ENCODE measurements at places on chromosomes 6 and 20.

- DNase-seq, result no peak
These were observed 45.3 kb downstream of the CLIC5 start for GRCh38 chr6:45970326-45970725.

- DNase-seq, result no peak
These were observed 60.1 kb downstream of the SEL1L2 start for GRCh38 chr20:13930281-13930680.

DNA sequence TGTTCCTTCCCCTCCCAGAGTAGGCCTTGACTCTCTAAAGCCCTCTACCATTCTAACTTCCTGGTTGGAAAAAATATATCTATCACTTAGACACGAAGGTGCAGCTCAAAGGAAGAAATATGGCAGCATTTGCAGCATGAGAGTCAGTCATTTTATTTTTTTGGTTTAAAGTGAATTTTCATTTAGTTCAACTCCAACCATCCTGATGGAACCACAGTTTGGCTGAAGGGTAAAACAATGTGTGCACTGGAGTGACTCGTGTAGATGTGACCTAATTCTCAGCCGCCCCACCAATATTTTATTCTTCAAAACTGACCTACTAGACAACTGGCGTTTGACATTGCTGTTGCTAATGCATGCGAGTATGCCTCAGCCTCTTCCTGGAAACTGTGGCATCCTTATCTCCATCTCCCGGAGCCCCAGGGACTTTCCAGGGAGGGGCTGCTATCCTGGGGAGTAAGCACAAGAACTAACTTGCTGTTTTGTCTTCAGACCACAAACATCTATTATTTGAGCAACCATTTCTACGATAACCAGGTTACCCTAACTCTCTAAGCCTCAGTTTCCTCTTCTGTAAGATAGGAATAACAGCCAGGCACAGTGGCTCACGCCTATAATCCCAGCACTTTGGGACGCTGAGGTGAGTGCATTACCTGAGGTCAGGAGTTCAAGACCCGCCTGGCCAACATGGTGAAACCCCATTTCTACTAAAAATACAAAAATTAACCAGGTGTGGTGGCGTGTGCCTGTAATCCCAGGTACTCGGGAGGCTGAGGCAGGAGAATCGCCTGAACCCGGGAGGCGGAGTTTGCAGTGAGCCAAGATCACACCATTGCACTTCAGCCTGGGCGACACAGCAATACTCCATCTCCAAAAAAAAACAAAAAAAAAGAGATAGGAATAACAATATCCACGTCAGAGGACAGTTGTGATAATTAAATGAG lies 148.7 kb upstream of the JARID2 start:
- no peak for DNase-seq

DNA sequence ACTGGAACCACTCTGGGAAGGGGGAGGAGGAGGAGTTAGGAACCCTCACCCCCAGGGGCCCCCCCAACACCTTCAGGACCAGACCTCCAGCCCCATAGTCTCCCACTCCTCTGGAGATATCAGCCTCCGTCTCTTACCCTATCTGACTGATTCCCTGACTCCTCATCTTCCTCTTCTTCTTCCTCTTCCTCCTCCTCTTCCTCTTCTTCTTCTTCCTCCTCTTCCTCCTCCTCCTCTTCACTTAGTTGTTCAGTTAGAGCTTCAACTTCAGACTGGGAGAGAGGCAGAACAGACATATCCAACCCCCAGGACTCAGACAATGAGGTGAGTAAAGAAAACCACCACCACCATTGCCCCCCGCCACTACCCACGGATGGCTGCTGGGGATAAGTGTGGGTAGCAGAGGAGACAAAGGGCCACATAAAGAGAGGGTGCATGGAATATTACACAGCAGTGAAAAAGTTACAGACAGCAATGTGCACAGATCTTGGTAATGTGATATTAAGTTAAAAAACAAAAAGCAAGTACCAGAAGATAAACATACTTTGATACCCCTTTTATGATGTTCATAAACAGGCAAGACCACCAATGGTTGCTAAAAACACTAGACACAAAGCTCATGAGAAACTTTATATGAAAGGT lies 8.0 kb downstream of the EHMT2 start:
- DNase-seq, result no peak

- no peak for DNase-seq
These were observed 138.2 kb downstream of the TENT5A start for GRCh38 chr6:81614292-81614691.

GRCh38 chr6:52662031-52662430 lies 8.9 kb upstream of the TMEM14A start:
- DNase-seq, result no peak

GRCh38 chr6:76014626-76015530 lies 57.6 kb downstream of the IMPG1 start:
- no peak for DNase-seq

DNA sequence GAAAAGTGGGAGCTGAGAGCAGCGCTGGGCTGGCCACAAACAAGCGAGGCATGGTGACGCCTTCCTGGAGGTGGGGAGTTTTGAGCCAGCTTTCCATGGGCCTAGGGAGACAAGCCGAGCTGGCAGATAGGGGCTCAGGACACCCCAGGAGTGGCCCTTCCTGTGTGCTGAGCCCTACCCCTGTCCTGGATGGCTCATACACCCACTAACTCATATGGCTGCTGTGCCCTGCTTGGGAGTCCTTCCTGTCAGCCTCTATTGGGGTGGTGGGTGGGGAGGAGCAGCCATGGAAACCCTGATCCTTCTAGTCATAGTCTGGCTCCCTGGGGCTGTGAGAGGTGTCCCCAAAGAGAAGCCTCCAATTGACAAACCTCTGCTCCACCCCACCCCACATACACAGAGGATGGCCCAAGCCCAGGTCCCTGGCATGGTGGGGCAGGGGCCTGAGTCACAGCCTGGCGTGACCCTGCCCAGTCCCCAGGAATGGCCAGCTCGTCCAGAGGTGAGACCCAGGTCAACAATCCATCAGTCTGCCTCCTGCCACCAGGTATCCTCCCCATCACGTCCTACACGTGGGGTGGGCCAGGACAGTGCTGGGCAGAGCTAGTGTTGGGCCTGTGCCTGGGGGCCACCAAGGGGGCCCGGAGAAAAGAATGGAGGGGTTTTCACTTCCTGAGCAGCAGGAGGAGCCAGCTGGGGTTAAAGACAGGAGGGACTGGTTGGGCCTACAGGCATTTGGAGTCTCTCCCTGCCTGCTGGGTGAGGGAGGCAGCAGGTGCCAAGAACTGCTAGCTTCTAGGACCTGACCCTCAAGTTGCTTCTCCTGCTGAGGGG lies 52.2 kb downstream of the MRPL14 start:
- no peak for DNase-seq

GRCh38 chr6:160520043-160520904 lies 143.8 kb downstream of the LPA start:
- peak; percentile 81 for DNase-seq

- no peak for DNase-seq
These were observed 295.3 kb upstream of the SULF2 start for GRCh38 chr20:48080583-48080982.

DNA sequence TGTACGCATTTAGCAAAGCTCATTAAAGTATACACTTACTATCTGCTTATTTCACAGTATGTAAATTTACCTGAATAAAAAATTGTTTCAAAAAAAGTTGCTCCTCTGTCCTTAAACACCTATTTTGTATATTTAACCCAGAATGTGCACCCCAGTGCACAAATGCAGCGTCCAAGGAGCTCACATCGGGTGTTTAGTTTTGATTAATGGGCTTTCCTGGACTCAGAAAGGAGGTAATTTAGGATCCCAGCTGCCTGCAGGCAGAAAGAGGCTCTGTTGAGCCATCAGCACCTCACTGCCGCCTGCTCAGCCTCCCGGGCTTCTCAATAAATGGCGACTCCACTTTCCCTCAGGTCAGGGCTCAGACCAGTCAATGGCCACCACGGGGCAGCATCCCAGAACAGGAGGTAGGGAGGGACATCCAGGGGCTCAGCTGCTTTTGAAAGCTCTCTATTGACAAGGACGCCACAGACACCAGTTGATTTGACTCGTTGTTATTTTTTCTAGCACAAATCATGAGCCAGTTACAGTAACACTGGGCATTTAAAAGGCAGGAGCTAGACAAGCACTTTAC lies 70.2 kb upstream of the TBC1D7 start:
- no peak for DNase-seq

GRCh38 chr6:145020114-145020513 lies 715.2 kb downstream of the EPM2A start:
- DNase-seq, result no peak

DNA sequence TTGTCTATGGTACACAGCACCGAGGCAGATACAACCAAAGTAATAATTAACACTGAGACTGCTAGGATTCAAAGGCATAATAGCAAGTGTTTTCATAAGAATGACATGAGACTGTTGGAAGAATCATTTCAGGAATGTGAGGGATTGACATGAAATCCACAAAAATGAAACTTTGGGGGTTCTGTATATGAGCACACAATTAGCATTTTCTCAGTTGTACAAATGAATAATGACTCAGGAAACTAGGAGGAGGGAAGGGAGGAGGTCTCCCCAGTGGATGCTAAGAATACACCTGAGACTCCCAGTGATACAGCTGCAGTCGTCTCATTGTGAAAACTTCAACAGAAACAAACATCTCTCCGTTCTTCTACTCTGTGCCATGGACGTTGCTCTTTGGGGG lies 428.4 kb upstream of the PLCB4 start:
- no peak for DNase-seq

DNA sequence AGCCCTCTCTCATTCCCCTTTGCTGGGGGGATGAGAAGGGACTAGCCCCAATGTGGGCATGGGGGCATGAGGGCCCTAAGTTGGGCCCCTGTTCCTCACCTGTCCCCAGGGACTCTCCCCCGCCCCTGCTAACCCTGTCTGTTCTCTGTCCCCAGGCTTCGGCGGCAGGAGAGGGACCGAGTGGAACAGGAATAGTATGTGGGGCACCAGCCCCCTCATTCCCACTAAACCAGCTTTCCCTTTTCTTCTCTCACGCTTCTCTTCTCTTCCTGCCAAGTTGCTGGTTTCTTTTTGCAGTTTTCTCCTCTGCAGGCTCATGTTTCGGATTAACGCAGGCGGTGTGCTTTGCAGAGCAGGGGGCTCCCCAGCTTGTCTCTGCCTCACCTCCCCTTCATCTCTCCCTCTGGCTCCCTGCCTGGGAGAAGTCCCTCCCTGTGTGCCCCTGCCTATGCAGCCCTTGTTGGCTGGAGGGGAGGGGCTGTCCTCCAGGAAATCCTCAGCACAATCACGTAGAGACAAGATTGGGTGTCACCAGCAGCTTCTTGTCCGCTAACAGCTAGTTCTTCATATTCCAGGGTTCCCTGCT lies 7.9 kb downstream of the TMEM63B start:
- no peak for DNase-seq

- DNase-seq, result peak; percentile 24
These were observed 76.8 kb downstream of the MAP3K4 start for GRCh38 chr6:161068321-161068741.

DNA sequence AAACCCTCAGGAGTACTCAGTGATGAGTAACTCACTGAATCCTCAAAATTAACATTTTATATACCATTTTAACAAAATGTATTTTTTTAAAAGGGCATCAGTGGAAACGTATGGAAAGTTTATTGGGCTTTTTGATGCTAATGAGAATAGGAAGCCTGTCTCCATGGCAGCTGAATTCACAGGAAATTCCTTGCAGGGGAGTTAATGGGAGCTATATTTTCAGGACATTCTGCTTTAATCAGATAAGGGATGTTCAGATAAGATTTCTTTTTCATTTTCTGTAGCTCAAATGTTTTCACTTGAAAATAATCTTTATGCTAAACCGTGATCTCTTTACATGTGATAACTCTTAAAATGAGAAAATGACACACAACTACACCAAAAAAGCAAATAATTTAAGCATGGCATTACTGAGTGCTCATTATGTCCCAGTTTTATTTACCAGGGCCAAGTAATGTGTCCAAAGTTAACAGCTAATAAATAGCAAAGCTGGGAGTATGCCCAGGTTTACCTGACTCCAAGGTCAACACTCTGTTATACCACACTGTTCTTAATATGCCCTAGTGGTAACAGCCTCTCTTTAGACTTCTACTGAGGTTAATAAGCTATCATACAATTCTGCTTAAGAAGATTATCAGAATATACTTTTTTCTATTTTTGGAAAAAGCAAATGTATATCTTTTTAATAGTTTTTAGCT lies 348.1 kb downstream of the GRIK2 start:
- DNase-seq, result no peak

DNA sequence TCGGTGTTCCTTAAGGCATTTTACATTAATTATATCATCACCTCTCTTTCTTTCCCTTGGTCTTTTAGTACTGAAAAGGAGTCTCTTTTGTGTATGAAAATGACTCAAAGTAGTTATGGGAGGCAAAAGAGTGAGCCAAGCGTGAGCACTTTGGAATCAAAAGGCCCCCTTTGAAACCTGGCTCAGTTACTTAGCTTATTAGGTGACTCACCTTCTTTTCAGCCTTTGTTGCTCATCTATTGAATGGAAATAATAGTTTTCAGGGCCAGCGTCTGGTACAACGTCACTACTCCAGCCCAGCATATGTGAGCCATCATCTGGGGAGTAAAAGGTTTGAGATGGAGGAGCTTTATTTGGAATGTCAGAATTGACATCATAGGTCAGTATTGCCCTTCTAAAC lies 147.4 kb upstream of the SCGN start:
- no peak for DNase-seq

GRCh38 chr6:135540207-135540840 lies 42.8 kb upstream of the AHI1 start:
- no peak for DNase-seq

DNA sequence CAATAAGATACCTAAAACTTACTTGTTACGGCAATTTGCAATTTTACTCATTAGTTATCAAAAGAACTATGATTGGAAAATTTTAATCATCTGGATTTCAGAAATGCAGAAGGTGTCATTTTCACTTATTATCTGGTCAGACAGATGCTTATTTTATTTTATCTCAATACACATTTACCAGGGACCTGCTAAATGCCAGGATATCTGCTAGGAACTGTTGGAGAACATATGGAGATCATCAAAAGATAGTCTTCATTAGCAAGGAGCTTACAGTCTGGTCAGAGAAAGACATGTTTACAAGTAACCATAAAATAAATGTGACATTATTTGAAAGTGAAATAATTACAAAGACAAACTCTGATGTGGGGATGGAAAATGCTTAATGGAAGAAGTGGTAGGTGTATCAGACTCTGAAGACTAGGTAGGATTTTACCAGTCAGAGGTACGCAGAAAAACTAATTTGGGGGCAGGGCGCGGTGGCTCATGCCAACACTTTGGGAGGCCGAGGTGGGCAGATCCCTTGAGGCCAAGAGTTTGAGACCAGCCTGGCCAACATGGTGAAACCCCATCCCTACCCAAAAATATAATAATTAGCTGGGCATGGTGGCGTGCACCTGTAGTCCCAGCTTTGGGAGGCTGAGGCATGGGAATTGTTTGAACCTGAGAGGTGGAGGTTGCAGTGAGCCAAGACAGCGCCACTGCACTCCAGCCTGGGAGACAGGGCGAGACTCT lies 137.8 kb downstream of the MYB start:
- DNase-seq, result no peak

DNA sequence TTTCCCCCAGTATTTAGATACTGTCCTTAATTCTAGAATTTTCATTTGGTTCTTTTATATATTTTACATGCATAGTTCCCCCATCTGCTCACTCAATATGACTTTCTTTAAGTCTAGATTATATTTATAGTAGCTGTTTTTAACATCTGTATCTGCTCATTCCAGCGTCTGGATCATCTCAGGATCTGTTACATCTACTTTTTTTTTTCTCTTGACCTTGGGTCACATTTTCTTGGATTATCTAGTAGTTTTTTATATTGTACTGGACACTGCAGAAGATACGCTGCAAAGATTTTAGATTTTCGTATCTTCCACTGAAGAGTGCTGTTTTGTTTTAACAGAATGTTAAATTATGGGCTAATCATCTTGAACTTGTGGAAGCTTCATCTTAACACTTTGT lies 20.7 kb downstream of the RAB22A start:
- DNase-seq, result no peak
